ENCODE measurements at places on chromosomes 1 and 21. TPM values are rescaled to one million over a fixed set of nuclear protein-coding genes. Genes with fewer than 3 reads are reported as not detected.
A peak's percentile ranks its signal among the peaks of the same experiment; 100 is the strongest.

- no peak overlapping the region for H3K27ac ChIP-seq
- no peak for DNase-seq
- H3K4me3 ChIP-seq = no peak overlapping the region
- no peaks in the 10 kb centered on the region for H3K36me3 ChIP-seq
- H3K4me1 ChIP-seq = no peaks in the 10 kb centered on the region
Measured at GRCh38 chr1:231487019-231487418, 41.5 kb upstream of the TSNAX start.

The GJA5 gene
- 28.3 TPM for total RNA-seq

The RAD54L gene
- 1.7 TPM for total RNA-seq

The C8A gene
- total RNA-seq = 0.09 TPM

The PERM1 gene
- total RNA-seq = 0.25 TPM

DNA sequence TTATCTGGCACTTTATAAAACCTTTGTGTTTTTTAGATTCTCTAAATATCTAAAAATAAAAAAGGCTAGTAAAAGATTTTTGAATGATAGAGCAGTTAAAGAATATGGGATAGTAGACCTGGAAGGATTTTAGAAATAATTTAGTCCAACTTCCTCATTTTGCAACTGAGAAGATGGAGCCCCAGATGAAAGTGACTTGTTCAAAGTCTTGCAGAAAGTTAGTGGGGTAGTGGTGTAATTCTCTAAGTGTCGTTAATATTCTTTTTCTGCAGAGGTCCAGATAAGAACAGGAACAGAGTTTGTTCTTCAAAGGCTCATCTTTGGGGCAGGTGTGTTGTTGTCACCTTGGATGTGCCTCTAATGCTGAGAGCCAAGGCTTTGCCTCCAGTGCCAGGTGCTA is 159.5 kb downstream of the DISC1 start:
- DNase-seq = no peak
- no peak overlapping the region for H3K27ac ChIP-seq
- H3K36me3 ChIP-seq = no peaks in the 10 kb centered on the region

DNA sequence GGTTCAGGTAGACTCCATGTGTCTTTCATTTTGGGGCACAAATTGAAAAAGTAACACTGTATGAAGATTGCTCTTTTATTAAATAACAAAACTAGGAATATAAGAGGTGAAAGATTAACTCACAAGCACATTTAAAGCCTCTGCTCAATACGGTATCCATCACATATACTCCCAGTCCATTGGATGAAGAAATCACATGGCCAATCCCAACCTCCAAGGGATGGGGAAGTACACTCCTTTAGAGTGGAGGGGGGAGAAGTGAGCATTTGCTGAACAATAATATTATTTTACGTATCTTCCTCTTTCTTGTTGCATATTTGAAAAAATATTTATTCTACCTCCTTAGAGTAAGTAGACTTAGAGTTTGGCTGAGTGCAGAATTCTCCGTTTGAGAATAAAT is 316.5 kb downstream of the LMX1A start:
- no peaks in the 10 kb centered on the region for H3K4me1 ChIP-seq
- no peak overlapping the region for H3K27ac ChIP-seq
- DNase-seq = no peak

The RIPPLY3 gene
- total RNA-seq = 0.31 TPM

- H3K27ac ChIP-seq = no peak overlapping the region
- no peak for DNase-seq
- H3K27me3 ChIP-seq = no peaks in the 10 kb centered on the region
- no peak overlapping the region for H3K4me3 ChIP-seq
- H3K36me3 ChIP-seq = no peaks in the 10 kb centered on the region
Measured at GRCh38 chr1:164983023-164983650, 373.4 kb downstream of the LMX1A start.

DNA sequence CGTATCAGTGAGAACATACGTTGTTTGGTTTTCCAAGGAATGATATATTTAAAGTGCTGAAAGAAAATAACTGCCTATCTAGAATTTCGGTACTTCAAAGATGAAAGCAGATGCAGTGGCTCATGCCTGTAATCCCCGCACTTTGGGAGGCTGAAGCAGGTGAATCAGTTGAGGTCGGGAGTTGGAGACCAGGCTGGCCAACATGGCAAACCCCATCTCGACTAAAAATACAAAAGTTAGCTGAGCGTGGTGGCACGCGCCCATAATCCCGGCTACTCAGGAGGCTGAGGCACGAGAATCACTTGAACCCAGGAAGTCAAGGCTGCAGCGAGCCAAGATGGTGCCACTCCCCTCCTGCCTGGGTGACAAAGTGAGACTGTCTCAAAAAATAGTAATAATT is 16.4 kb downstream of the CD244 start:
- no peak for DNase-seq
- H3K27me3 ChIP-seq = no peaks in the 10 kb centered on the region
- H3K4me3 ChIP-seq = no peak overlapping the region
- no peaks in the 10 kb centered on the region for H3K4me1 ChIP-seq

DNA sequence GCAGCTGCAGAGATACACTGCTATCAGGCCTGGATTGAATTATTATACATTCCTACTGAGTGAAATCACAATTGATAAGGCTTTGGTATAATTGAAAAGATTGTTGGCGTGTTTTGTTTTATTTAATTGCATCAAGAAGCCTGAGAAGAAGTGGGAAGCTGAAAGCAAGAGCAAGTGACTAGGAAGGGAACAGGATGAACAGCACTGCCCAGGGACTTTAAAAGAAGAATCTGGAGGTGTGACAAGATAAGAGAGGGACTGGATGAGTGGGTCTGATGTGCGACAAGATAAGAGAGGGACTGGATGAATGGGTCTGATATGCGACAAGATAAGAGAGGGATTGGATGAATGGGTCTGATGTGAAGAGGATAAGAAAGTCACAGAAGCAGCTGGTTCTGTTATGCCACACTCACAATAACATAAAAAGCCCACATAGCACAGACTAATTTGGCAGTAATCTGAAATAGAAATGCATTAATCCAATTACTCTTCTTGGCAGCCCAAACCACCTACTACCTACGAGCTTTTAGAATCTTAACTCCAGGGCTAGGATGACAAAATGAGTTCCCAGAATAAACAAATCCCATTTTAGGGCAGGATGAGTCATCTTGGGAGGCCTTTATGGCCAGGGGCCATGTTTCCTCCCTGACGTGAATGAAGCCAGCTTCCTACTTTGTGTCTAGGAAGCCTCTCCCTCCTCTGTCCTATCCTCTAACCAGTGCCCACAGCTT is 129.7 kb downstream of the DUSP10 start:
- H3K27ac ChIP-seq = no peak overlapping the region
- H3K4me1 ChIP-seq = no peaks in the 10 kb centered on the region
- DNase-seq = peak; percentile 3

GRCh38 chr21:29320031-29320430 is 21.3 kb downstream of the BACH1 start:
- peaks cover 3% of the 10 kb centered on the region for H3K36me3 ChIP-seq
- no peaks in the 10 kb centered on the region for H3K4me1 ChIP-seq
- H3K27ac ChIP-seq = no peak overlapping the region
- H3K4me3 ChIP-seq = no peak overlapping the region
- H3K27me3 ChIP-seq = no peaks in the 10 kb centered on the region

The PTAFR gene
- total RNA-seq = 16.4 TPM

- peaks cover 9% of the 10 kb centered on the region for H3K4me1 ChIP-seq
- H3K36me3 ChIP-seq = peaks cover 2% of the 10 kb centered on the region
- H3K4me3 ChIP-seq = peak overlapping the region; percentile 78
- peak; percentile 82 for DNase-seq
Measured at GRCh38 chr1:100353988-100354387, 1.7 kb downstream of the CDC14A start.

GRCh38 chr1:38047603-38048141 is 1.1 kb upstream of the POU3F1 start:
- no peaks in the 10 kb centered on the region for H3K4me1 ChIP-seq
- H3K27me3 ChIP-seq = peaks cover 22% of the 10 kb centered on the region
- H3K36me3 ChIP-seq = no peaks in the 10 kb centered on the region
- H3K27ac ChIP-seq = no peak overlapping the region

The FCRL4 gene
- not detected for total RNA-seq

GRCh38 chr21:44614161-44614631 is 2.3 kb downstream of the KRTAP10-8 start:
- H3K27me3 ChIP-seq = no peaks in the 10 kb centered on the region
- no peak for DNase-seq
- no peaks in the 10 kb centered on the region for H3K4me1 ChIP-seq
- H3K4me3 ChIP-seq = no peak overlapping the region

DNA sequence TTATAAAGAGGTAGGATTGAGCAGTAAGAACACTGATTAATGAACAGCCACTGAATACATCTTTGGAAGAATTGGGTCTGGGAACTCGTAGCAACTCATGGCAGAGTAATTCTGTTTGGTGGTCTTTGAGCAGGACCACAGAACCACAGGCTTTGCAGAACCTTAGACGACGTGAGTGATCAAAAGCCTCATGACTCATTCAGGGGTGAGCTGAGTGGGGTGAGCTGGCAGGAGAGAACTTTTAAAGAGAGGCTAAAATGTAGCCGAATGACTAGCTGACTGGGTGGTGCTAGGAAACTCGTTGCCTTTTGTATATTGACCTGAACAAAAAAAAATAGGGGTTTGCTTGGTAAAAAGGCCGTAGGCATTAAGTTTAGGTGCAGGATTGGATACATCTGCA is 313.8 kb downstream of the TGFB2 start:
- H3K27me3 ChIP-seq = no peaks in the 10 kb centered on the region
- no peaks in the 10 kb centered on the region for H3K36me3 ChIP-seq
- no peaks in the 10 kb centered on the region for H3K4me1 ChIP-seq
- no peak overlapping the region for H3K4me3 ChIP-seq
- no peak overlapping the region for H3K27ac ChIP-seq

The NHLH1 gene
- 0.09 TPM for total RNA-seq

DNA sequence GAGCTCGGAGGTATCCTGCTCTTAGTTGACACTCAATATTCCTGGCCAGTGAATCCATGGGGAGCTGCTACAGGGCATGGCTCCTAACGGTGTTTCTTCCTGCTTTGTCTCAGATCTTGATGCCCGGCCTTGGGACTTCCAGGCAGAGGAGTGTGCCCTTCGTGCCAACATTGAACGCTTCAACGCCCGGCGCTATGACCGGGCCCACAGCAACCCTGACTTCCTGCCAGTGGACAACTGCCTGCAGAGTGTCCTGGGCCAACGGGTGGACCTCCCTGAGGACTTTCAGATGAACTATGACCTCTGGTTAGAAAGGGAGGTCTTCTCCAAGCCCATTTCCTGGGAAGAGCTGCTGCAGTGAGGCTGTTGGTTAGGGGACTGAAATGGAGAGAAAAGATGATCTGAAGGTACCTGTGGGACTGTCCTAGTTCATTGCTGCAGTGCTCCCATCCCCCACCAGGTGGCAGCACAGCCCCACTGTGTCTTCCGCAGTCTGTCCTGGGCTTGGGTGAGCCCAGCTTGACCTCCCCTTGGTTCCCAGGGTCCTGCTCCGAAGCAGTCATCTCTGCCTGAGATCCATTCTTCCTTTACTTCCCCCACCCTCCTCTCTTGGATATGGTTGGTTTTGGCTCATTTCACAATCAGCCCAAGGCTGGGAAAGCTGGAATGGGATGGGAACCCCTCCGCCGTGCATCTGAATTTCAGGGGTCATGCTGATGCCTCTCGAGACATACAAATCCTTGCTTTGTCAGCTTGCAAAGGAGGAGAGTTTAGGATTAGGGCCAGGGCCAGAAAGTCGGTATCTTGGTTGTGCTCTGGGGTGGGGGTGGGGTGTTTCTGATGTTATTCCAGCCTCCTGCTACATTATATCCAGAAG is 16.7 kb downstream of the ALX3 start:
- DNase-seq = peak; percentile 54
- peaks cover 43% of the 10 kb centered on the region for H3K36me3 ChIP-seq
- no peaks in the 10 kb centered on the region for H3K4me1 ChIP-seq
- no peak overlapping the region for H3K4me3 ChIP-seq

- no peaks in the 10 kb centered on the region for H3K36me3 ChIP-seq
- H3K4me1 ChIP-seq = no peaks in the 10 kb centered on the region
- no peak for DNase-seq
- H3K27ac ChIP-seq = no peak overlapping the region
- H3K4me3 ChIP-seq = no peak overlapping the region
Measured at GRCh38 chr1:58434181-58434580, 112.3 kb downstream of the OMA1 start.

DNA sequence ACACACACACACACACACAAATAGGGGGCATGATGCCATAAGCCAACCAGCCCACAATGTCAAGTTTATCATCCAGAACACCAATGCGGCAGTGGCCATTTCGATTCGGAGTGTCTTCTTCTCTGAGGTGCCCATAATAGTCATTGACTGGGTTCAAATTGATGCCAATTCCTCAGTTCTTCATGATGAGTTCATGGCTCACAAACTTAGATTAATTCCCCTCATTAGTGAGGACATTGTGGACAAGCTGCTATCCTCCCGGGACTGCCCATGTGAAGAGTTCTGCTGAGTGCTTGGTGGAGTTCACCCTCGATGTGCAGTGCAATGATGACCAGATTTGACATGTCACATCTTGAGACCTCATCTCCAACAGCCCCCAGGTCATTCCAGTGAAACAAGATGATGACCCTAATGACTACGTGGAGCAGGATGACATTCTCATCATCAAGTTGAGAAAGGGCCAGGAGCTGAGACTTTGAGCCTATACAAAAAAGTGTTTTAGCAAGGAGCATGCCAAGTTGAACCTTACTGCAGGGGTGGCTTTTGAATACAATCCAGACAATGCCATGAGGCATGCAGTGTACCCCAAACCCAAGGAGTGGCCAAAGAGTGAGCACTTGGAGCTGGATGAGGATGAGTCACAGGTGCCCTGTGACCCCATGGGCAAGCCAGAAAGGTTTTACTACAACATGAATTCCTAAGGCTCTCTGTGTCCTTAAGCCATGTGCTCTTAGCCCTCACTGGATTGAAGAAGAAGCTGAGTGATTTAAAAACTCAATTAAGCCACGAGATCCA is 211.6 kb upstream of the SAMSN1 start:
- no peaks in the 10 kb centered on the region for H3K4me1 ChIP-seq
- DNase-seq = no peak
- no peaks in the 10 kb centered on the region for H3K36me3 ChIP-seq

Data from kidney (tissue), 22 donors.